ENCODE measurements at places on chromosomes 11 and 22.

- no peak for DNase-seq
Measured at GRCh38 chr11:116647305-116648080, 125.3 kb downstream of the BUD13 start.

GRCh38 chr11:61332281-61332796 is 566 bp downstream of the DDB1 start:
- no peak for DNase-seq

DNA sequence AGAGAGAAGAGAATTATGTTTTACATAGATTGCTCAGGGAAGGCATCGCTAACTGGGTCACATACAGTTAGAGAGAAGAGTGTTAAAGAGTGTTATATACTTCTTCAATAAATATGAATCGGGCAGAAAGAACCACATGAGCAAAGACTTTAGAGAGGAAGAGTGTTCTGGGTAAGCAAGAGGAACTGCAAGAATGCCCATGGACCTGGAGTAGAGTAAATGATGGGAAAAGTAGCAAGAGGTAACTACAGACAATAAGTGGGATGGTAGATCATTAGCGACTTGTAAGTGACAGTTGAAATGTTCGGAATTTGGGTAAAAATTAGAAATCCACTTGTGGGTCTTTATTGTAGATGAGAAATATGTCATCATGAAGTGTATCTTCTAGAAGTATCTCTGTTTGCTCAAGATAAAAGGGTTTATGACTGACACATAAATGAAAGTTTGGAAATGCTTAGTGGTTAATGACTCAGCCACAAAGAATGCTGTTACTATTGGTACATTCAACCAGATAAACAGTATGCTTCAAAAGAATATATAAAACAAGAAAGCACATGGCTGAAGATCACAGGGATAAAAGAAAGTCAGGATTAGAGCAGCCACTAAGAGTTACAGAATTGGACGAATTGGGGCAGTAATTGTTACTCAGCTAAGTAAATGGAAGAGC is 229.3 kb downstream of the CASP12 start:
- DNase-seq = no peak

GRCh38 chr11:102142333-102142732 is 32.1 kb downstream of the YAP1 start:
- no peak for DNase-seq

GRCh38 chr11:115379528-115379927 is 124.7 kb downstream of the CADM1 start:
- DNase-seq = no peak

DNA sequence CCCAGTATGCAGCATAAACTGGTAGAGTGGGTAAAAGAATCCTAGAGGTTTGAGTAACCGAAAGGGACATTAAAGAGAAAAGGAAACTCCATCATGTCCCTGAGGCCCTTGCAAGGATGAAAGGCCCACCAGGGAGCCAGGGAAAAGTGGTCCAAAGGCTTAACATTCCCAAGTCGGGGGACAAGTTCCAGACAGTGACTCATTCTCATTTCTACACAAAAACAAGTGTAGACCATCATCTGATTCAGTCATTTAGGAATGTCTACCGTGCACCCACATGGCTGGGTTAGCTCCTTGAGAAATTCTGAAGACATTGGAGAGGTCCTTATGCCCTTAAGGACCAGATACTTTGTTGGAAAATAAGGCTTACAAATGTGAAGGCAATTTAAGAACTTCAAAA is 4.8 kb upstream of the NOX4 start:
- no peak for DNase-seq

- no peak for DNase-seq
Measured at GRCh38 chr11:112288021-112288420, 27.4 kb upstream of the PLET1 start.

- no peak for DNase-seq
Measured at GRCh38 chr22:40200795-40201530, 23.2 kb downstream of the TNRC6B start.

DNA sequence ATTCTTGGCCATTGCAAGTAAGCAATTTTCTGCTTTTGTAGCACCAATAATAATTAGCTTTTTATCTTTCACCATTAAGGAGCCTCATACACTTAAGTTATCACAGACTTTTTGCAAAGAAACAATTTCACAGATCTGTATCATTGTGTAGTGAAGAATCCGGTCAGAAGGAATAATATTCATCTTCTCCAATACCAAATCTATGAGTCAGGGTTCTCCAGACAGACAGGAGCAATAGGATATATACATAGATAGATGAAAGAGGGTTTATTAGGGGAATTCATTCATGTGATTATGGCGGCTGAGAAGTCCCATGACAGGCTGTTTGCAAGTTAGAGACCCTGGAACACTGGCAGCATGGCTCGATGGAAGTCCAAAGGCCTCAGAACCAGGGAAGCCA is 82.9 kb upstream of the UBASH3B start:
- no peak for DNase-seq

DNA sequence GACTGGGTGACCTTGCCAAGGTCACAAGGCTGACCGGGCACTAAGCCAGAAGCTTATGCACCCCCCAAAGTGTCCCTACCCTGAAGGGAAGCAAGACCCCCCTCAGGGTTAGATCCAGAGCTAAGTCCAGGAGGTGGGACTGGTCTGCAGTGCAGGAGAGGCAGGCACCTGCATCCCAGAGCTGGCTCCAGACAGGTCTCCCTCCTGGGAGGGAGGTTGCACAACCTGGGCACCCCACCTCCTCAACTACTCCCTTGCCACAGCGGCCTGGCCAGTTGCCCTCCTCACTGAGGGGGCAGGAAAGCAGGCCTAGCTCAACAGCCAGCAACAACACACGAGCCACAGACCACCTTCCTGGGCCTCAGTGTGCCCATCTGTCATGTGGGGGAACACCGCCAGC is 75.0 kb upstream of the TCF20 start:
- DNase-seq = no peak

GRCh38 chr11:70076461-70076931 is 1.6 kb upstream of the ANO1 start:
- no peak for DNase-seq

- peak; percentile 78 for DNase-seq
Measured at GRCh38 chr22:30922151-30922611, 46.4 kb downstream of the MORC2 start.

GRCh38 chr11:6876914-6877313 is 489 bp downstream of the OR10A4 start:
- no peak for DNase-seq

DNA sequence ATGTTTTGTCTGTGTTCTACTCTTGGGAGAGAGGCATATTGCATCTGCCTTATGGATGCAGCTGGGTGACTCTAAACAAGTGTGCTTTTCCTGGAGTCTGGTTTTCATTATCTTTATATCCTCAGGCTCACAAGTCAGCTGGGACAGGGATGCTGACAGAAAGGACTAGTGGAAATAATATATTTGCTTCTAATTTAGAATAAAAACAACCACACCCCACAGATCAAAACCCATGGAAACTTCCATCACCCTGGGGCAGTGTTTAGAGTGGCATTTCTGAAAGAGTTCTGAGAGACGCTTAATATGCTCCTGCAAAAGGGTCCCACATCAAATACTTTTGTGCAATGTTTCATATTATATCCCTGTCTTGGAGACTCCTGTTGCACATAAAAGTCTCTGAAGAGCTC is 20.8 kb downstream of the KCNE3 start:
- no peak for DNase-seq

- no peak for DNase-seq
Measured at GRCh38 chr11:20112291-20113148, 47.8 kb downstream of the DBX1 start.

- no peak for DNase-seq
Measured at GRCh38 chr11:107592813-107593212, 1.9 kb downstream of the ELMOD1 start.

- no peak for DNase-seq
Measured at GRCh38 chr22:46033256-46034200, 56.6 kb upstream of the WNT7B start.

- no peak for DNase-seq
Measured at GRCh38 chr22:37701141-37701786, 4.4 kb downstream of the TRIOBP start.

DNA sequence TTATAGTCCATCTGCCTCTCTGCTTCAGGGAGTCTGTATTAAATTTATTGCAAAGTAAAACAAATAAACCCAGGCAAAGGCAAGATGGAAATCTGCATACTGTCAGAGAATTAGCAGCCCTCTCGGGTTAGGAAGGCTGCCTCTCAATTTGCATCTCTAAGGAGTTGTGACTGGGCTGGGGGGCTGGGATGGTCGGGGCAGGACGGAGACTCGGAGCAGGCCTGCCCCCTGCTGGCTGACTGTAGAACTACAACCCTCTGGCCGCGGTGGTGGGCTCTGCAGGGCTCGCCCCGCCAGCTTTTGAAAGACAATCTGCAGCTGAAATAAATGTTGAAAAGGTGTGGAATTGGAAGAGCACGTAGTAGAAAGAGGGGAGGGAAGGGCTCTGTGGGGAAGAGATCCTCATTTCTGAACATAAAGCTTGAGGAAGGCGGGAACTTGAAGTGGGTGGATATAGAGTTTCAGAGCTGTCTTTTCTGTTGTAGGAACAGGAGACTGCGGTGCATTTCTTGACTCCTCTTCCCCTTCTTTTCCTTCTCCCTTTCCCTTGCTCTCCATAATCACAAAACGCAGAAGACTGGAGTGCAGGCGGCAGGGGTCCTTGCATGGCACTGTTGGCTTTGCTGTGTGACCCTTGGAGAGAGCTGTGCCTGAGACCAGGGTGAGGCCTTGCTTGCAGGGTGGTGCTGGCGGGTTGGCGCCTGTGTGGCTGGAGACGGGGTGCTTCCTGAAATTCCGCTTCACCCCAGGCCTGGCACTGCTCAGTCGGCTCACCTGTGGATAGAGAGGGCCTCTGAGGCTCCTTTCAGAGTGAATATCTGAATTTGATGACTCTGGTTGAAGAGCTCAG is 22.6 kb upstream of the PKNOX2 start:
- no peak for DNase-seq

- no peak for DNase-seq
Measured at GRCh38 chr22:28034760-28035401, 115.8 kb upstream of the PITPNB start.

DNA sequence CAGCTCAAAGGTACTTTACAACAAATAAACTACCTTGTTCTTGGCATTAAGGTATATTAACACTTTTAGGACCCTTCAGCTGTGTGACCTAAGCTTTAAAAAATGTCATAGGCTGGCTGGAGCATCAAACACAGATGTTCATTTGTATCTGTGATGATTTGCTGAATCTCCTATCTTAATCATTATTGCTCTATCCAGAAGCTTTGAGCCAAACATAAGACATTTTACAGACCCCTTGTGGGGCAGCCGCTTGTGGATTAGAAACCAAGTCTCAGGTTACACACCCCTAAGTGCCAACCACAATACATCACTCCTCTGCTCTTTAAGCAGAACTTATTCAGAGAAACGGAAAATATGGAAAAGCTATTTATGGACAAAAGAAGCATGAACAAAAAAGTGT is 394.2 kb upstream of the CCDC90B start:
- DNase-seq = no peak

- no peak for DNase-seq
Measured at GRCh38 chr11:65592858-65593517, 2.6 kb downstream of the KCNK7 start.

GRCh38 chr11:130490682-130491449 is 42.4 kb downstream of the ADAMTS15 start:
- no peak for DNase-seq

- no peak for DNase-seq
Measured at GRCh38 chr11:85886089-85887056, 31.2 kb downstream of the CCDC83 start.

- DNase-seq = no peak
Measured at GRCh38 chr11:131253656-131254151, 116.7 kb upstream of the NTM start.

DNA sequence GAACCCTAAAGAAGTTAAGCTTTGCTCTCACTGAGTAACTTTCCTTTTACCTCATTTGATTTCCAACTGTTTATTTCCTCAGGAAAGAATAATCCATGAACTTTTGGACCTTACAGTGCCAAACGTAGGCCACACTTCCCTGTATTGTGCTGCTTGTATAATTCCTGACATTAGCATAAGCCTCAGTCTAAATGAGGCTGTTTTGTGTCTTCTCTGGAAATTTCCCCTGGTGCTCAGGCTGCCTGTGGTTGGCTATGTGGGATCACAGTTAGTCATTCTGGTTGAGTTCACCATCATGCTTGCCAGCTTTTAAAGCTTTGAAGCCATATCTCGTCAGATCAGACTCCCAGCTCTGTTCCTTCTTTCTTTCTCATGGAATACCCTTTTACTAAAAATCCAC is 107.0 kb downstream of the FAM76B start:
- no peak for DNase-seq

DNA sequence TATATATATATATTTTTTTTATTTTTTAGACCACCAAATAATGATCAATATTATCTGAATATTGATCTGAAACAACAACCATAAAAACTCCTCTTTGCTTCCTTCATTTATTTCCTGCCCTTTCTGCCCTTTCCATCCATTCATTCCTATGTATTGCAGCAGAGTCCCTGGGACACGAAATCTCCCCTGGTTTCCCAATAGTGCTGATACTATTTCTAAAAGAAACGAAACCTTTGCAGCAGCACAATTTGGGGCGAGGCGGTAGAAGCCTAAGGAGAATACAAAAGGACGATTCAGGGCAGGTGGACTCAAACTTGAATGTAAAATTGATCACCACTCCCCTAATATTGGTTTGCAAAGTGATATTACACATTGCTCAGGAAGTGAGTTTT is 16.9 kb upstream of the AMOTL1 start:
- no peak for DNase-seq

GRCh38 chr22:46106279-46107022 is 43.9 kb upstream of the PPARA start:
- no peak for DNase-seq

DNA sequence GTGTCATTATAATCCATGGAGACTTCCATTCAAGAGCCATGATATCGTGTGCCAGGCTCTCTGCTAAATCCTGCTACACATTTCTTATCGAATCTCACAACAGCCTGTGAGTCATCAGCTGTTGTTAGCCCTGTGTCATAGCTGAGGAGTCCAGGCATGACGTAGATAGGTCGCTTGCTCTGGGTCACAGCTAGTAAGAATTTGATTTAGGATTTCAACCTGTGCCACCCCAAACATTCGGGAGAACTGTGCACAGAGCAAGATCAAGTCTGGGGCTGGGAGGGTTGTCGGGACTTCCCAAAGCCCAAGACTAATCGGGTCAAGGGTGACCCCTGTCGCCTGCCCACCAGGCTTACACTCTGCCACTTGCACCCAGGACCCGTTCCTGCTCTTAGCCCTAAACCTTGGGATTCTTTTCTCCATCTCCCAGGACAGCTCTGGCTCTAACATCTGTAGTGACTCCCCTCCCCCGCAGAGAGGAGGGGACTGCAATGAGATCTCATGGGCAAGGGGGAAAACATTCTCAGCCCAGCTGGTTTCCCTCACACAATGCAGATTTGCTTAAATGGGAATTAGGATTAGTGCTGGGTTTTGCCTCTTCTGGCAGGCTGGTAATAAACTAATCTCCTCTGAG is 34.3 kb downstream of the TSPAN18 start:
- DNase-seq = no peak

DNA sequence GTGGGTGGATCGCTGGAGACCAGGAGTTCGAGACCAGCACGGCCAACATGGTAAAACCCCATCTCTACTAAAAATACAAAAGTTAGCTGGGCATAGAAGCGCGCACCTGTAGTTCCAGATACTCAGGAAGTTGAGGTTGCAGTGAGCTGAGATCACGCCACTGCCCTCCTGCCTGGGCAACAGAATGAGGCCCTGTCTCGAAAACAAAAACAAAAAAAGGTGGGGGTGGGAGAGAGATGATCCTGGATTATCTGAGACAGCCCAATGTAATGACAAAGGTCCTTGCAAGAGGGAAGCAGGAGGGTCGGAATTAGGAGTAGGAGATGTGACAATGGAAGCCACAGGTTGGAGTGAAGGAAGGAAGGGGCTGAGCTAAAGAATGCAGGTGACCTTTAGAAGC is 87.6 kb upstream of the APOA1 start:
- no peak for DNase-seq

GRCh38 chr11:80873310-80873999 is 1432.6 kb upstream of the TENM4 start:
- DNase-seq = no peak
